Left hindlimb (tissue), 1 donor: ENCODE measurements at places on chromosomes 5 and 9.

DNA sequence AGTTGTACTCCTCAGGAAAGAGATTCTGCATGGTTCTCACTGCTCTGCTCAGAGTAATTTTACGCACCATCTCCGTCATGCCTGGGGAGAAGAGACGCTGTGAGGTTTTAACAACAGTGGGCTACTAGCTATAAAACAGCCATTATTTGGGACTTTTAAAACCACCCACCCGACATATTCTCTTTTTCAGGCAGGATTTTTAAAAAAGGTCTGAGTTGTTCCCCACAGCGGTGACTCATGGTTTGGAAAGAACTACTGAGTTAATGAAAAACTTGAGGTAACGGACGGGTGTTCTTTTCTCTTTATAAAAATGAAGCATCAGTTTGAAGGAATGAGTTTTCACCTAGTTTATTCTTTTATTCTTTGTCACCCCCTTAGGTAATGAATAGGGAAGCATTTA is 61.3 kb downstream of the TTLL11 start:
- DNase-seq = no peak

DNA sequence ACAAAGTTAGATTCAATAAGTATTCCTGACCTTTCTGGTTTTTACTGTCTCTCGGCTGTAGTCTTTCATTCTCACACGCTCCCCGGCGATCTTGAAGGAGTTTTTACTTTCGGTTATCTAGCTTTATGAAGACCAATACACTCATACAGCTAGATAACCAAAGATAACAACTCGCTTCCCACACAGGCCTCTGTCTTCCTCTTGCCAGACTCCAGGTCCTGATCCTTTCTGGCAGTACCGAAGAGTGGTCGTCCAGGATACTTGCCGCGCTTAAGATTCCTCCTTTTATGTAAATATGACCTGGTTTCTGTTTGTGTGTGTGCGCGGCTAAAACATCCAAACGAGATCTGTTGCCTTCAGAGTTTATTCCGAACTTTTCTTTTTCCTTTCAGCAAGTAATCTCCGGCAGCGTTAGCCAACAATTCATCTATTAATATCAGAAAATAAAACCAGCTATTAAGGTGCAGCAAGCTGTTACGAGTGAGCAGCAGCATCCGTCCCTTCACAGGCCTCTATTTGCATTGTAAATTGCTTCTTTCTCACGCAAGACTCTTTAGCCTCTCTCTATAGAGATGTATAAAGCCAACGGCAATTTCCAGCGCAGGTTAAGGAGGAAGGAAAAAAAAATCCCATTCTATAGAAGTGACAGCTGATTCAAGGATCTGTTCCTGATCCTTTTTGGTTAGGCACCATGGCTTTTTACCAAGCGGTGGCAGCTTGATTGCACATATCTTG is 216.1 kb downstream of the MEF2C start:
- DNase-seq = peak; percentile 50

DNA sequence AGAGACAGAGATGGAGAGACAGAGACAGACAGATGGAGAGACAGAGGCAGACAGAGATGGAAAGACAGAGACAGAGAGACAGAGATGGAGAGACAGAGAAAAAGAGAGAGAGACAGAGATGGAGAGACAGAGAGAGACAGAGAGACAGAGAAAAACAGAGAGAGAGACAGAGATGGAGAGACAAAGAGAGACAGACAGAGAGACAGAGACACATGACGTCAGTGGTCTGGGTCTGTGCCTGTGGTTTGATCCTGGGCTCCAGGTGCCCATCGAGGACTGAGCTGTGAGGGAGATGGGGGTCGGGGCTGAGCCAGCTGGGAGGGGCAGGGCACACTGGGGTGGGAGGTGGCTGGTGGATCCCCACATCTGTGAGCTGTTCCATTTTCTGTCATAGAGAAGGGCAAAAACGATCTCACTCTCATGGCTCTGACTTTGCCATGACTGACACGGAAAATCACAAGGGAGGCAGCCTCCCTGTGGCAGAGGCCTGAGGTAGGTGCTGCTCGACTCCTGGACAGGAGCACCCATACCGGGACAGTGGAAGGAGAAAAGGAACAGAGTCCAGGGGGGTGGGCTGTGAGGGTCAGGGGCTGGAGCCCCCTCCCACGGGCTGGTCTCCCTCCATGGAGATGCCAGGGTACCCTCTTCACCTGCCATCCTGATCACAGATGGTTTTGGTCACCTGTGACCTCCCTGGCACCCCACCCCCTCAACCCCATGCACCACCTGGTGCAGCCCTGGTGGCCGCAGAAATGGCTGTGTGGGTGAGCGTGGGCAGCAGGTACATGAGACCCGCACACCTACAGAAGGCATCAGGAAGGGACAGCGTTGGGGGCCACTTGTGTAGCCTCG is 28.8 kb downstream of the GLT6D1 start:
- no peak for DNase-seq

- no peak for DNase-seq
These were observed 1343.9 kb upstream of the ACO1 start for GRCh38 chr9:31040564-31040963.

- DNase-seq = no peak
These were observed 122.8 kb downstream of the ARHGEF28 start for GRCh38 chr5:73748510-73749400.

GRCh38 chr5:69374911-69375446 is 5.4 kb downstream of the RAD17 start:
- no peak for DNase-seq
